A549 treated with RU486 at 1 μM for 4 hours (cell line): ENCODE measurements at places on chromosomes 3 and 15. TPM values are rescaled to one million over a fixed set of nuclear protein-coding genes. Genes with fewer than 3 reads are reported as not detected.

Gene SI
- not detected in 5 replicates for total RNA-seq

Gene NR2F2
- total RNA-seq, result 21.3 to 28.1 TPM (median 26.6 TPM) in 5 replicates

Gene TCTA
- total RNA-seq, result 20.2 to 25.5 TPM (median 23.4 TPM) in 5 replicates

Gene ARPP19
- 80.1 to 112 TPM (median 103 TPM) in 5 replicates for total RNA-seq

Gene NLGN1
- total RNA-seq, result not detected in 5 replicates

Gene SH2D7
- not detected in 5 replicates for total RNA-seq

Gene FETUB
- total RNA-seq, result 0.07 to 0.37 TPM (median 0.26 TPM) in 3 of 5 replicates, not detected in the others

Gene MAP6D1
- total RNA-seq, result 5.7 to 7.2 TPM (median 6.7 TPM) in 5 replicates

Gene HIGD2B
- total RNA-seq, result not detected in 5 replicates

Gene ACOX2
- total RNA-seq, result 6.4 to 11.1 TPM (median 9.6 TPM) in 5 replicates

Gene CXCR6
- not detected in 5 replicates for total RNA-seq

Gene ITIH1
- not detected in 5 replicates for total RNA-seq

Gene SMCO1
- total RNA-seq, result not detected in 5 replicates

Gene TICRR
- 10.8 to 14.5 TPM (median 13.7 TPM) in 5 replicates for total RNA-seq

Gene RLBP1
- not detected in 5 replicates for total RNA-seq

Gene CCDC54
- not detected in 5 replicates for total RNA-seq

Gene XIRP1
- 0.03 to 0.10 TPM (median 0.05 TPM) in 4 of 5 replicates, not detected in the other for total RNA-seq

Gene BTLA
- 0.05 TPM in 1 of 5 replicates, not detected in the others for total RNA-seq

Gene SNUPN
- 31.9 to 36.2 TPM (median 34.3 TPM) in 5 replicates for total RNA-seq

Gene OCA2
- 0.13 to 0.27 TPM (median 0.18 TPM) in 5 replicates for total RNA-seq

Gene ITIH3
- 0.12 TPM in 1 of 5 replicates, not detected in the others for total RNA-seq
